ENCODE measurements at places on chromosomes 4 and X. TPM values are rescaled to one million over a fixed set of nuclear protein-coding genes. Genes with fewer than 3 reads are reported as not detected.

MTM1 gene
- 6.5 TPM for polyA plus RNA-seq

DNA sequence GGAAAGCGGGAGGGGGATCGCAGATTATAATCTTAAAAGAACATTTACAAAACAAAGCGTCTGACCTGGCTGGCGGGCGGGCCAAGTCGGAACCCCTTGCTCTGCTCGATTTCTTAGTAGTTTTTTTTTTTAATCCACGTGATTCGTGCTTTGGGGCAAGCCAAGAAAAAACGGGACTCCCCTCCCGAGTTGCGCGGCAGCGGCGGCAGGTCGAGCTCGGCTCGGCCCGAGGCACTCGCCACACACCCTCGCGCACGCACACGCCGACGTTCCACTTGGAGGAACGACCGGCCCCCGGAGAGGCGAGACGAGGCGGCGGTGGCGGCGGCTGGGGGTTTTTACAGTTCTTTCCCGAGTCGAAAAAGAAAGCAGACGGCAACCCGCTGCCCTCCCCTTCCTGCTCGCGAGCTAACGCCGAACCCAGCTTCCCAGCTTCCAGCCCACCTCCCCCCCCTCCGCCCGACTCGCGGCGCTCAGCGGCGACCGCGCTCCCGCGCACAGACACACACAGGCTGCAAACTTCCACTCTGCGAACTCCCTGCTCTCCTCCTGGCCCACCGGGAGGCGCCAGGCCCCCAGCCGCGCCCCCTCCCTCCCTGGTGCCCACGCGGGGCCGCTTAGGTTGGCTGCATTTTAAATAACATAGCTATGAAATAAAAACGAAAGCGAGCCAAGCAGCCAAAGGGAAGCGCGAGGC lies 1.2 kb downstream of the BCOR start:
- DNase-seq, result no peak

- no peak for DNase-seq
Observed at GRCh38 chr4:69330345-69331047, 50.2 kb downstream of the UGT2B28 start.

KLHL13 gene
- polyA plus RNA-seq, result 0.82 TPM

DNA sequence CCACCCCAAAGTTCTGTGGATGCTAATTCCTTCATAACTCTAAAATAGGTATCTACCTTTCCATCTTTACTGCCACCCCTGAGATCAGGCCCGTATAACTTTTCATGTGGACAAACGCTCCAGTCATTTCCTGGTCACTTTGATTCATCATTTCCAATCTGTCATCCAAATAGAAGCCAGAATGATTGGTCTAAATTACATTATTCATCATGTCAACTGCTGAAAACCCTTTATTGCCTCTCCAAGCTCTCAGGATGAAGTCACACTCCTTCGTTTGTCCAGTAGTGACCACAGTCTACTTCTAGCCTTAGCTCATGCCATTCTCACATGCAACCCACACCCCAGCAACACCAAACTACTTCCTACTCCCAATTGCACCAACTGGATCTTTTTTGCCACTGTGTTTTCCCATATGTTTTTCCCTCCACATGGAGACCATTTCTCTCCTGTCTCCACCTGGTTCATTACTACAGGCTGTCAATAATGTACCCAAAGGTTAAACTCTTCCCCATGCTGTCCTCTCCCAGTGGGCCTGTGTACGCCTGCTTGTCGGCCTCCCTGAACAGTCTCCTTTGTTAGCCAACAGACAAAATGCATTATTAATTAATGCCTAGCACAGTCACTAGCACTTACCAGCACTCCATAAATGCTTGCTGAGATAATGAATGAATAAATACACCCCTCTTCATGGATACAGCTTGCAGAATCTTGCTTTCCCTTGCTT lies 382.6 kb upstream of the NOCT start:
- no peak for DNase-seq

GRCh38 chr4:11773798-11774197 lies 345.1 kb upstream of the HS3ST1 start:
- DNase-seq, result no peak

MAGIX gene
- polyA plus RNA-seq, result 3.0 TPM

DNA sequence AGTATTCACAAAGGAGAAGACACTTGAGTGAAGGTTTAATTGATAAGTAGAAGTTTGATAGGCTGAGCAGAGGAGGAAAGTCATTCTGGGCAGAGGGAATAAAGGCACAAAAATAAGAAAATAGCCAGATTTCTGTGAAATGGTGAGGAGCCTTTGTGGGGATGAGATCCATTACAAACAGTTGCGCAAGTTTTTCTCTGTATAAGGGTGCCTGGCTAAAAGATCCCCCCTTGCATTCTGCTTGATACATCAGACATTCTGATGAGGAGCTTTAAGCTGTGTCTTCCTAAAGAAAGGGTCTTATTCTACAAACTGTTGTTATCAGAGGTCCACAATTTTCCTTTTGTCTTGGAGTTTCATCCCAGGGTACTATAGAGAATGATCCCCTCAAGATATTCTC lies 112.0 kb downstream of the ARHGAP36 start:
- no peak for DNase-seq

GRCh38 chr4:19684084-19684483 lies 567.6 kb upstream of the SLIT2 start:
- no peak for DNase-seq

DNA sequence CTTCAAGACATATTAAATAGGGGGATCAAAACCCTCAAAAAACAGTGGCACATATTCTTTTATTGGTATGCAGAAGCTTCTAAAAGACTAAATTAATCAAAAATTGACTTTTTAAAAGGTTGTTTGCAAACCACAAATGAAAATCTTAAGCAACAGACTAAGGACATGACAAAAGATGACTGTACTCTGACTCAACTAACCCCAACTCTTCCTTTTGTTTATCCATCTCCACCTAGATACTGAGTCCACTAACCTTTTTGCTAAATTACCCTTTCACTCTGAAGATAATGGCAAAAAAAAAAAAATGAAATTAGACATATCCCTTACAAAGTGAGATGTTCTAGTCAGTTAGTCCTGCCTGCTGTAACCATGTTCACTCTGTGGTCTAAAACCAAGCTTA lies 91.6 kb upstream of the NLRP2B start:
- DNase-seq, result no peak

DNA sequence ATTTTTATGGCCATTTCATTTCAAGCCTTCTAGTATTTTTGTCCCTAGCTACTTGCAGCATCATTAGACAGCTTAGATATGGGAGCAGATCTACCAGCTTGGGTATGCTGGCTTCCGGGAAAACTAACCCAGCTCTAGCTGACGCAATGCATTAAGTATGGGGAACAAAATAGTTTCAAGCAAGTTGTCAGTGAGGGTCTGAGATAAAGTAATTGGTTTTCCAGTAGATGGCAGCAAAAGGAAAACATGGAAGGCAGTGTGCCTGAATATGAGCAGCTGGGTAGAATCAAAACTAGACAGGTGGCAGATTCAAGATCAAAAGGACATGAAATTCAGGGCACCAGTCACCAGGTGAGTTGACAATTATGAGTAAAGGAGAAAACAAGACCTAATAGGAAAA lies 340.9 kb upstream of the CTSO start:
- no peak for DNase-seq

DNA sequence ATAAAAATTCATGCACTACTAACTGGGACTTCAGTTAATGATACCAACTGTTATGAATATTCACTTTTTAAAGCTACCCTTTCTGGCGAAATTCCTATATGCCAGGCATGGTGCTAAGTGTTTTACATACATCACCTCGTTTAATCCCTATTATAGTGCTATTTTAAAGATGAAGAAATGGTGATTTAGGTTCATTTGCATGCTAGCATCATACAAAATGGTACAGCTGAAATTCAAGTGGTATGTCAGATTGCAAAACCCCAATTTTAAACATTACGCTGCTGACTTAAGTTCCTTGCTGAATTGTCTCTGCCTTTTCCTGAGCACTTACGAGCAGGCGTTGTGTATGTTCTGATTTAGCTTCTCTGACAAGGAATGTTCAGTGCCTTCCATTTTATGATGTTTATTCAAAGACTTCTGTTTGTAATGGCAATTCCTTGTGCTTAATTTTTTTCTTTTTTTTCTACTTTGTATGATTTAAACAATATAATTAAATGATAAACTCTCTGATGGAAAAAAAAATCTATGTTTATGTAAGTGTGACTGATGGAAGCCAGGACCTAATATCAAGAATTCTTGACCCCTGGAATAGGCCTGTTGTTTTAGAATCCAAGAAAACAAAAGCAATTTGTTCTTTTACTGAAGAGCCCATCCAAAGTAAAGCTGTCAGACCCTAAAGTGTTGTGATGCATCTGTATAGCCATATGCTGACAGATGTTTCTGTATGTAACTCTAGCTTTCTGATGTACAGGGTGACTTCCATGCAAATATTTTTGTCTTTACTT lies 148.1 kb downstream of the PCDH7 start:
- DNase-seq, result no peak

GRCh38 chr4:179076865-179077264 lies 1634.6 kb upstream of the AGA start:
- DNase-seq, result no peak

SLITRK4 gene
- polyA plus RNA-seq, result not detected

DNA sequence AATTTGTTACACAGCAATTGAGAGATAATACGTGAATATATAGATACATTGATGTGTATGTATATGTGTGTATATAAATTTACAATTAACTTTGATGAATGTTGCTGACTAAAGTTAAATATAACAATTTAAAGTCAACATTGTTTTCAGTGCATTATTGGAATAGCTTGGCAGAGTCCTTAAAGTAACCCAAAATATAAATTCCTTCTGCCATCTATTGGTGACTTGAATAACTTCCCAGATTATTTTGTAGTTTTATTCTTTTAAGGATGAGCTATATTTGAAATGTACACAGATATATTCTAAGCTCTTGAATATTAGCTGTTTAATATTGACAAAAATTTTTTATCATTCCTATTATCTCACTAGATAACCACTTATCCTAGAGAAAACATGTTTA lies 298.2 kb upstream of the FSTL5 start:
- DNase-seq, result no peak

RS1 gene
- polyA plus RNA-seq, result not detected

HPSE gene
- polyA plus RNA-seq, result 0.72 TPM

- no peak for DNase-seq
Observed at GRCh38 chr4:86972997-86973396, 38.2 kb downstream of the AFF1 start.

PITX2 gene
- polyA plus RNA-seq, result 1.5 TPM

GRCh38 chr4:128856246-128856645 lies 46.7 kb downstream of the JADE1 start:
- no peak for DNase-seq

- DNase-seq, result no peak
Observed at GRCh38 chr4:106569146-106570031, 200.8 kb upstream of the GIMD1 start.

MTNR1A gene
- polyA plus RNA-seq, result 0.17 TPM

- DNase-seq, result no peak
Observed at GRCh38 chr4:3305610-3306371, 13.0 kb downstream of the RGS12 start.

DNA sequence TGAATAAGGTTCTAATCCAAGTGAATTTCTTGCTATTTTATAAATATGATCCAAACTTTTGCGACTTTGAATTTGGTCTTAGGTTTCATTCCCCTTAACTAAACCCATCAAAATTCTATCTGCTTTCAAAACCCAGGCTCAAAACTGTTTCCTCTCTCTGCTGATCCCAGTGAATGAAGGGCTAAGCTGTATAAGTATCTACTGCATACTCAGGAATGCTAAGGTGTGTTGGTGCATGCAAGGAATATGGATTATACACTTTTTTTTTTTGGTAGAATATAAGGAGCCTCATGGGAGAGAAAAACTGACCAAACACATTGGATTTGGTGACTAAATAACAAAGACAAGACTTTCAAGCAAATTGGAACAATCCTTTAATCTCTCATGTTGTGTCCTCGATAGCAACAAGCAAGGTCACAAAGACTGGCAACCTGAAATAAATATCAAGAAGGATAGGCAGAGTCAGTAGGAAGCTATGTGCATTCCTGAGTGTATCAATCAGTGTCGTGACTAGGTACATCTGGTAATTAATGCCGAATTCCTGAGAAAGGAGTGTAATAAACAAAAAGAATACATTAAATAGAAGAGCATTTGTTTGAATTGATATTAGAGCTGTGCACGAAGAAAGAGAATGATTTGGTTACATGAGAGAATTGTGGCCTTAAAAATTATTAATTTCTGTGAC lies 74.3 kb upstream of the KCTD8 start:
- DNase-seq, result no peak

SGMS2 gene
- polyA plus RNA-seq, result 8.0 TPM

GRCh38 chr4:78138252-78138651 lies 81.1 kb downstream of the FRAS1 start:
- no peak for DNase-seq
